Endothelial cell of umbilical vein (primary cell): ENCODE measurements at places on chromosomes 2 and 18.

DNA sequence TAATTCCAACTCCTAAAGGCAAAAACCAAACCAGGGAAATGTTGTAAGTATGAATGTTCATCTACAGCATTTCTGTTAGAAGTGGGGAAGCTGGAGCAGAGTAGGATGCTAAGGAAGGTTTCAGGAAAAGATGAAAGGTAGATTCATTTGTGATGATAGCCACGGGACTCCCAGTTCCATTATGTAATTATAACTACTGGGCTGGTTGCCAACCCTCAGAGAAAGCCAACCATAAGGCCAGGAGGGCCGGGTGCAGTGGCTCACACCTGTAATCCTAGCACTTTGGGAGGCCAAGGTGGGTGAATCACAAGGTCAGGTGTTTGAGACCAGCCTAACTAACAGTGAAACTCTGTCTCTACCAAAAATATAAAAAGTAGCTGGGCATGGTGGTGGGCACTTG is 288.9 kb upstream of the ETAA1 start:
- no peaks in the 10 kb centered on the region for H3K4me1 ChIP-seq
- H3K36me3 ChIP-seq, result no peaks in the 10 kb centered on the region
- no peaks in the 10 kb centered on the region for H3K27me3 ChIP-seq

DNA sequence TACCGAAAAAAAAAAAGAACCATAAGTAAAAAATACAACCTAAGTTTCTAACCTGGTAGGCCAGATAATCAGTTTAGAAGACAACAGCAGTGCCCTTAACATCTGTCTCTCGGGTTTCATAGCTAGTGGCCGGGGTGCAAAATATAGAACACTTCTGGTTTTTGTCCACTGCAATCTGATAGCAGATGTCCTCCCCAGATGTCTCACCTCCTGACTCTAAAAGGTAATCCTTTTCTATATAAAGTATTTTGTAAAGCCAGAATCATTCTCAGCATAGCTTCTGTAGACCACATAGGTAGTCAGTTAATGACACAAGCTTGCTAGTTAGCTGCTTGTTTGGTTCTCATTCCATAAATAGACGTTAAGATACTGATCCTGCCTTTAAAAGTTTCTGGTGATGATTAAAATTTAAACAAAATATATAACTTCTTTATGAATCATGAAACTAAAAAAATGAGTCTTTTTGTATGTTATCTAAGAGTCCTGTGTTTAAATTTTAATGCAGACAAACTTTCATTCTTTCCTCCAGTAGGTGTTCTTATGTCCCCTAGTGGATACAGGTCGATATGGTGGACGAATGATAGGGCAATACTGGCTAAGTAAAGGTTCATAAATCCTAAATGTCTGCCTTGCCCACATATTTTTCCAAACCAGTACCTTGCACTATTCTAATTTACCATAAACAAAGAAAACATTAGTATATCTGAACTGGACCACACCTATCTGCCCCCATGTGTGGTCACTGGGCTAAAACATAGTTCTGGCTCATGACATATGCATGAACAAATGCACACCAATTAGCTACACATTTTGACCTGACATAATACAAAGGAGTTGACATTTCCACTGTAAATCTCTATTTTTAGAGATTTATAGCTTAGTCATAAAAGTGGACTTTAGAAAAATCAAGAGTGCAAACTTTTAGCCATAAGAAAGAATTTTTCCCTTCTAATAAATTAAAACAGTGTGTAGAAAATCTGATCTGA is 171.0 kb downstream of the SRBD1 start:
- no peak overlapping the region for H3K4me3 ChIP-seq
- H3K27me3 ChIP-seq, result no peaks in the 10 kb centered on the region
- H3K27ac ChIP-seq, result no peak overlapping the region
- no peaks in the 10 kb centered on the region for H3K36me3 ChIP-seq

- H3K27me3 ChIP-seq, result no peaks in the 10 kb centered on the region
- no peak overlapping the region for H3K27ac ChIP-seq
- no peaks in the 10 kb centered on the region for H3K4me1 ChIP-seq
- no peaks in the 10 kb centered on the region for H3K36me3 ChIP-seq
Observed at GRCh38 chr18:38421021-38421420, 855.4 kb upstream of the CELF4 start.

GRCh38 chr18:70296781-70297180 is 7.9 kb downstream of the SOCS6 start:
- no peaks in the 10 kb centered on the region for H3K36me3 ChIP-seq
- no peak overlapping the region for H3K27ac ChIP-seq
- H3K4me3 ChIP-seq, result no peak overlapping the region
- DNase-seq, result no peak
- H3K4me1 ChIP-seq, result peaks cover 21% of the 10 kb centered on the region

- no peak overlapping the region for H3K4me3 ChIP-seq
- no peaks in the 10 kb centered on the region for H3K27me3 ChIP-seq
- DNase-seq, result no peak
- H3K36me3 ChIP-seq, result peaks cover 9% of the 10 kb centered on the region
- H3K4me1 ChIP-seq, result no peaks in the 10 kb centered on the region
Observed at GRCh38 chr2:178426388-178426787, 24.6 kb downstream of the PRKRA start.
